ENCODE measurements at places on chromosomes 16 and 17.
A peak's percentile ranks its signal among the peaks of the same experiment; 100 is the strongest.

DNA sequence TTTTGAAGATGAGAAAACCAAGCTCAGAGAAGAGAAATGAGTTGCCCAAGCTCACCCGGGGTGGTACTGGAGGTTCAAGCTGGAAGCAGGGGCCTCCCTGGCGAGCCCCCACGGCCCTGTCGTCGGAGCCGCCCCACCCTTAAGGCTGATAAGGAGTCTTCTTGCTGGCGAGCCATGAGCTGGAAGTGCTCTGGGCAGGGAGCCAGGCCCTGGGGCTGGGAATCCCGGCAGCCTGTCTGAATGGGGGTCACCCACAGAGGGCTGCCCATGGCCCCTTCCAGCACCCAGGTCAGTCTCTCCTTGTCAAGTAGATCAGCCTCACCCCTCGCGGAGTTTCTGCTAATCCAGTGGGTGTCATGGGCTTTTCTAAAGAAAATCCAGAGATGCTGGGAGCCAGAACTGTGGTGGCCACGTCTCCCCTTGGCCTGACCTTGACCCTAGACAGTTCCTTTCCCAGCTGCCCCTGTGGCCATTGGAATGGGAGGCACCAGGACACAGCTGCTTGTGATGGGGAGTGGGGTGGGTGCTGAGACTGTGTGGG lies 1.2 kb upstream of the P2RX1 start:
- no peak for DNase-seq

DNA sequence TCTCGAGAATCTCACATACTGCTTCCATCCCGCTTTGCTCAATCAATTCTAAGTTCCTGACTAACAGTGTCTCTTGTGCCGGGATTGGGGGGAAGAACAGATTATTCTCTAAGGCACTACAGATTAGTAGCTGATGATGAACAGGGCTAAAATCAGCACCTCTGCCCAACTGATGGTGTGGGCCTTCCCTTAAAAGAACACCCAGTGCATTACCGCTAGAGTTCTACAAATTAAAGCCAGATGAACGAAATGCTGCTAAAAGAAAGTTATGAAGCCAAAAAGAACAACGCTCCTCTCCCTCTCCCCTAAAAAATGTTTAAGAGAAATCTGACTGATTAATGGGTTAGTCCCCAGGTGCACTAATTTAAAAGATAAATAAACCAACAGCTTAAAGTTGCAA lies 4.4 kb downstream of the CDC27 start:
- DNase-seq = no peak

DNA sequence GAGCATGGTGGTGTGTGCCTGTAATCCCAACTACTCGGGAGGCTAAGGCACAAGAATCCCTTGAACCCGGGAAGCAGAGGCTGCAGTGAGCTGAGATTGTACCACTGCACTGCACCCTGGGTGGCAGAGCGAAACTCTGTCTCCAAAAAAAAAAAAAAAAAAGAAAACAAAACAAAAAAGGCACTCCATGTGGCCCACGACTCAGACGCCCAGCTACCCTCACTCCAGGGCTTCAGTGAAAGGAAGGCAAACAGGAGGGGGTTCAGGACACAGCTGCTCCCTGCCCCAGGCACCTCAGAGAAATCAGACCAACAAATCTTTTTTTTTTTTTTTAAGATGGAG lies 91.7 kb downstream of the LITAF start:
- DNase-seq = no peak

DNA sequence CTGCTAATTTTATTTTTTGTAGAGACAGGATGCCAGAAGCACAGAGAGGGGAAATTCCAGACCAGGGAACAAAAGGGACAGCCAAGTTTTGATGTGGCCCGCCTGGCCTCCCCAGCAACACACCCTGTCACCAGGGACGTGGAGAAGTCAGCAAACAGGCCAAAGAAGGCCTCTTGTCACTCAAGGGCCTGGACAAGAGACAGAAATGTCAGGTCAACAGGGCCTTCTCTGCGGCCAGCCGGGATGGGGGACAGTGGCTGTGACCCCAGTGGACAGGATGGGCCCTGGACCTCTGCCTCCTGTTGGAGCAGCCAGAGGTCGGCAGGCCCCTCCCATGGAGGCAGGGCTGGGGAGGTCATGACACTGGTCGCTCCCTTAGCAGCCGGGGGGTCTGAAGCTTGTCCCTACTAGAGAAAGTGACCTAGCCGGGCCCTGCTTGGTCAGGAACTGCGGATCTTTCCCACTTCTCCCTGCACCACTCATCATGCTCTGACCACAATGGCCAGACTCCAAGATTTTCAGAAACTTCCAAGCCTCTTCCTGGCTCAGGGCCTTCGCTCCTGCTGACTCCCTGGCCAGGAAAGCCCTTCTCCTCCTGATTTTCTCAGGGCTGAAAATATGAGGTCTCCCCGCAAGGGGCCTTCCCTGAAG lies 9.2 kb upstream of the TVP23A start:
- DNase-seq = peak; percentile 32

GRCh38 chr17:9151091-9151490 lies 129.8 kb downstream of the NTN1 start:
- DNase-seq = no peak

GRCh38 chr17:64579917-64580316 lies 73.1 kb downstream of the CEP95 start:
- DNase-seq = no peak

- no peak for DNase-seq
Measured at GRCh38 chr17:46733837-46734475, 84.5 kb downstream of the WNT3 start.

DNA sequence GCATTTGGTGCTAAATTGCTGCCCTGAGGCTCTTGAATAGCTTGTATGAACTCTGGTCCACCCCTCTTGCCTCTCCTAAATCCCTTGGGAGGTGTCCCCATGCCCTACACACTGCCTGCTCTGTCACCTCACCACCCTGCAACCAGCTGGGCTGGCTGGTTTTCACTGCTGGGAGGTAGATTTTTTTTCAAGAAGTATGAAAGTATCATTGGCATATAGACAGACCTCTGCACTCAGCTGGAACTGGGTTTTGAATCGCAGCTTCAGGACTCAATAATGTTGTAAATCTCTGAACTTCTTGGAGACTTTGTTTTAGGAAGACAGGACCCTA lies 184.9 kb downstream of the MSI2 start:
- no peak for DNase-seq
